ENCODE measurements at places on chromosomes 1 and 21.

DNA sequence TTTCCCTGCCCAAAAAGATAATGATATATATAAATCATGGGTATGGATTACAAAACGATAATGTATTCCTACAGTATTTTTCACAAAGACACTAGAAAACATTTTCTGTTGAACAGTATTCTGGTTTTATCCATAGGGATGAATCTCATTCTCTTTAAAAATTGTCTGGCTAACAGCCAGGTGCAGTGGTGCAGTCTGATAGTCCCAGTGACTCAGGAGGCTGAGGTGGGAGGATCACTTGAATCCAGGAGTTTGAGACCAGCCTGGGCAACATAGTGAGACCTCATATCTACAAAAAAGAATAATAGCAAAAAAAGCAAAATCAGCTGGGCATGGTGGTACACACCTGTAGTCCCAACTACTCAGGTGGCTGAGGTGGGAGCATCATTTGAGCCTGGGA is 23.3 kb downstream of the PIP5K1A start:
- no peak for DNase-seq

DNA sequence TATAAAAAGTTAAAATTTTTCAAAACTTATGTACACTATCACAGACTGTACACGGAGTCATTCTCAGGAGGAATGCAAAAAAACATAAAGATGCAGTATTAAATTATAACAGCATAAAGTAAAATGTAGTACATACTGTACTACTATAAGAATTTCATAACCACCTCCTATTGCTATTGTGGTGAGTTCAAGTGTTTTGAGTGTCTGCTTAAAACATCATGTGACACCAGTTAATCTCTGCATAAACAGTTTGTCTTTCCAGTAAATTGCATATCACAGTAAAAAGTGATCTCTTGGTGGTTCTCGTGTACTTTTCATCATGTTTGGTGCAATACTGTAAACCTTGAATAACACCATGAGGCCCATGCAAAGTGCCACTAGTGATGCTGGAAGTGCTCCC is 45.2 kb downstream of the SDCCAG8 start:
- no peak for DNase-seq

DNA sequence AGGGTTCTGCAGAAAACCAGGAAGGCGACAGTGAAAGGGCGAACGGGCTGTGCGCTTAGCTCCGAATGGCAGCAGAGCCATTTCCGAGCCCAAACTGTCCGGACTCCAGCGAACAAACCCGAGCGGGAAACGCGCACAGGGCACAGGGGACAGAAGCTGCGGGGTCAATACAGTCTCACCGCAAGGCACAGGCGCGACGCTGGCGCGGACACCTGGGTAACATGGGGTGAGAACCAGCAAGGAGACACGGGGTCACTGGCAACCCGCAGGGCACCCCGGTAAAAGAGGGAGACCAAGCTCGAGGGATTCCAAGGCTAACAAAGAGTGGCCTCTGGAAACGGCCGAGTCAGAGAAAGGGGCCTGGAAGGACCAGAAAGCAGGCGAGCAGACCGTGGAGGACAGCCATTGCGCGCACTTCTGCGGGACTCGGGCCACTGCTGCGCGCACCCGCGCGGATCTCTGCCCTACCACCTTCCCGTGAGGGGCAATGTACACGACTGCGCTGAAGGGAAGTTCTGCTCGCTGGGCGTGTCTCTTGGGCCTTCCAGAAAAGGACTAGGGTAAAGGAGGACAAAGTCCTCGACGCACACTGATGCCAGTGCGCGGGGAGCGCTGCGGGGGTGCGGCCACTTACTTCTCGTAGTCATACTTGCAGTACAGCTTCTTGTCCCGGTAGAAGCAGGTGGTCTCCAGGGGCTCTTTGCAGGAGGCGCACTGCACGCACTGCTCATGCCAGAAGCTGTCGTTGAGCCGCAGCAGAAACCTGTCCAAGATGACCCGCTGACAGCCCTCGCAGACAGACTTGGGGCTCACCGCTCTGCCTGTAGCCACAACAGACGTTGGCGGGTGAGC is 3.8 kb downstream of the LMX1A start:
- no peak for DNase-seq

GRCh38 chr1:27400082-27400962 is 7.9 kb downstream of the GPR3 start:
- DNase-seq, result no peak

- DNase-seq, result peak; percentile 35
Measured at GRCh38 chr1:45846931-45847330, 43.5 kb downstream of the MAST2 start.

- DNase-seq, result no peak
Measured at GRCh38 chr1:153888533-153888932, 34.2 kb downstream of the GATAD2B start.
